Effector memory CD4-positive, alpha-beta T cell (primary cell): ENCODE measurements at places on chromosomes 2 and 18.

DNA sequence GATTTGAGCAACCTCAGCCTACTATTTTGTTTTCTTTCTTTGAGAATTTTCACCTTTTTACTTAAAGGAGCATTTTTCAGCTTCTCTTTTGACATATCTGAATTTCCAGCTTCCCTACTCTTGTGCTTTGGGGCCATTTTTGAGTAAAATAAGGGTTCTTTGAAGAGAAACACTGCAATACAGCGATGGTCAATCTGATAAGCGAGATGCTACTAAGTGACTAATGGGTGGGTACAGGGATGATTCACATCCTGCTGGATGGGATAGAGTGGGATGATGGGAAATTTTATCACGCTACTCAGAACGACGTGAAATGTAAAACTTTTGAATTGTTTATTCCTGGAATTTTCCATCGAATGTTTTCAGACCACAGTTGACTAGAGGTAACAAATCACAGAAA is 211.5 kb downstream of the TMEM247 start:
- no peak for DNase-seq

- DNase-seq, result no peak
Observed at GRCh38 chr2:195252018-195252417, 405.0 kb upstream of the SLC39A10 start.

GRCh38 chr2:11389551-11390398 is 45.3 kb upstream of the ROCK2 start:
- no peak for DNase-seq

- DNase-seq, result no peak
Observed at GRCh38 chr2:60643747-60644146, 90.3 kb upstream of the BCL11A start.

DNA sequence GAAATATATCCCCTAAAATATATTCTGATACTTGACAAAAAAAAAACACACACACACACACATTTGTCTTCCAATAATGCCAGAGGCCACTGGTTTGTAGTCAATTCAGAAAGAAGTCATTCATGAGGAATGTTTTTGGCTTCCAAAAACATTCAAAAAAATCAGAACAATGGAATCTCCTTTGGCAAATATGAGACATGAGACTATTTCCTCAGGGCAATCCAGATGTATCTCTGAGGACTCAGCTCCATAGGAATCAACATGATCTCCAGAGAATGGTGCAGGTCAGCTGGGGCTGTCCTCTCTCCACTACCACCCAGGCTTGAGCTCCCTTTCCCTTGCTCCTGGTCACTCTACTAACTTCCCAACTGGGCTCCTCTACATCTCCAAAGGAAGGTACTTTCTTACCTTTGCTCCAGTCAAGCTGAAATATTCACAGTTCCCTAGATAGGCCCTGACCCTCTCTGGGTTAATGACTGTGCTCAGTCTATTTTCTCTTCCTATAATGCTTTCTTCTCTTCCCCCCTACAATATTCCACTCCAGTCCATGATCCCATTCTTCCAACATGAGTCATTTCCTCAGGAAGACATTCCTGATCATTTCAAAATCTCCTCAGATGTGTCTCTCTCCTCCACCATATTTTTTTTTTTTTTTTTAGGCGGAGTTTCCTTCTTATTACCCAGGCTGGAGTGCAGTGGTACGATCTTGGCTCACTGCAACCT is 145.3 kb downstream of the C1D start:
- DNase-seq, result no peak

- no peak for DNase-seq
Observed at GRCh38 chr2:60834270-60834717, 47.1 kb upstream of the REL start.

DNA sequence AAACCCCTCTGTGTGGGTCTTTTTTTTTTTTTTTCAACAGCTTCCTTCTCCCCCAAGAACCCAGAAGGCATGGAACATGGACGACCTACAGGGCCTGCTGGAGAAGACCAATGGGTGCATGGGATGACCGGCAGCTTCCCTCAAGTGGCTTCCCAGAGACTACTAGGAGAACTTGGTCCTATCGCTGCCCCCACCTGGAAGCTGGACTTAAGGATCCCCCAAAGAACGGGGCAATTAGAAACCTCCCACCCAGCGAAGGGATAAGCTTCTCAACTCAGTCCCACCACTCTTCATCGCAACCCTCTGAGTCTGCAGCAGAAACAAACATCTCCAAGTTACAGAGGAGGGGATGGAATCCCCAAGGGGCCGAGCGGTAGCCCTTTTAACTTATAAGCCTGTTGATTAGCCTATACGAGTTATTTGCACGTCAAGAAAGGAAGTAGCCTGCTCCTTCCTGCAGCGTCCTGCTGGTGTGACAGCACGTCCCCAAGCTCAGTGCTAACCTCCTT is 1.4 kb downstream of the ACTR1B start:
- no peak for DNase-seq

DNA sequence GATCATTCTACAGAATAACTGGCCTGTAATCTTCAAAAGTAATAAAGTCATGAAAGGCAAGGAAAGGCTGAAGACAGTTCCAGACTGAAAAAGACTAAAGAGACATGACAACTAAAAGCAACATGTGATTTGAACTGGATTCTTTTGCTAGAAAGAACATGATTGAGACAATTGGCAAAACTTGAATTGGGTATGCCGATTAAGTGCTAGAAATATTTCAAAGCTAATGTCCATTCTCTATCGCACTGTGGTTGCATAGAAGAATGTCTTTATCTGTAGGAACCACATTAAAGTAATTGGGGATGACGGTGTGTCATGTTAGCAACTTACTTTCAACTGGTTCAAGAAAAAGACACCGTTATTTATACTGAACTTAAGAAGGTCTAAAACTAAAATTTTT is 98.5 kb downstream of the EXOC6B start:
- no peak for DNase-seq

DNA sequence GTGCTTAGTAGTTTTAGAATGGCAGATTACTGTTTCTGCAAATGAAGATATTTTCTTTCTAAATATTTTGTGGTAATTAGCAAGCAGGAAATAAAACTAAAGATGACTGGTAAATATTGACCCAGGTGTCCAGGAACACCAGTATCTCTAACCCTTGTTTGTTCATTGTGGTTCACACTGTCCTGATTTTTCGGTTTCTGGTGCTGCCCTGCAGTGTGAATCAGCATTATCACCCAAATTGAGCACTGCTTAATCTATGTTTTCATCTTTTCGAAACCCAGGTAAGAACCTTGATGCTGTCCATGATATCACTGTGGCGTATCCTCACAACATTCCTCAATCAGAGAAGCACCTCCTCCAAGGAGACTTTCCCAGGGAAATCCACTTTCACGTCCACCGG is 167.4 kb downstream of the CAPN13 start:
- no peak for DNase-seq

- DNase-seq, result no peak
Observed at GRCh38 chr18:76233406-76233805, 261.6 kb downstream of the ZNF516 start.

GRCh38 chr2:53631313-53632125 is 136.1 kb upstream of the CHAC2 start:
- DNase-seq, result no peak

- DNase-seq, result no peak
Observed at GRCh38 chr2:45834372-45834771, 182.9 kb downstream of the PRKCE start.

DNA sequence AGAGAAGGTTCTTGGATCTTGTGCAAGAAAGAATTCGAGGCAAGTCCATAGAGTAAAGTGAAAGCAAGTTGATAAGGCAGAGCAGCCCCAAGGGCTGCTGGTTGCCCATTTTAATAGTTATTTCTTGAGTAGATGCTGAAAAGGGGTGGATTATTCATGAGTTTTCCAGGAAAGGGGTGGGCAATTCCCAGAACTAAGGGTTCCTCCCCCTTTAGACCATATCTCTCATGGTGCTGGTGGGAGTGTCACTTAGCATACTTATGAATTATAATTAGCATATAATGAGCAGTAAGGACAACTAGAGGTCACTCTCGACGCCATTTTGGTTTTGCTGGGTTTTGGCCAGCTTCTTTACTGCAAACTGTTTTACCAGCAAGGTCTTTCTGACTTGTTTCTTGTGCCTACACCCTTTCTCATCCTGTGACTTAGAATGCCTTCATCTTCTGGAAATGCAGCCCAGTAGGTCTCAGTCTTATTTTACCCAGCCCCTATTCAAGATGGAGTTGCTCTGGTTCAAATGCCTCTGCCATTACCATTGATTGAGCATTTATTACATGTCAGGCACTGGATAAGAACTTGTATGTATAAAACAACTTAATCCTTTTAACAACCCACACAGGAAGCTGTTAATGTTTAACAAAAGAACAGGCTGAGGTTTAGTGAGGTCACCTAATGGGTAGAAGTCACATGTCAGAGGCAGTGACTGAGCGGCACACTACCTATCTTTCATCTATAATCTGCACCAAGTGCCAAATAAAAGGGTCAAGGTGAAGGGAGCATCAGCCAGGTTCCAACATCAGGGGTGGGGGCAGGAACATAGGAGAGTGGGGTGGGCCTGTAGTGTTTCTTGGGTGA is 250.9 kb downstream of the ICOS start:
- no peak for DNase-seq

GRCh38 chr2:71282493-71282892 is 49.1 kb upstream of the ZNF638 start:
- no peak for DNase-seq

DNA sequence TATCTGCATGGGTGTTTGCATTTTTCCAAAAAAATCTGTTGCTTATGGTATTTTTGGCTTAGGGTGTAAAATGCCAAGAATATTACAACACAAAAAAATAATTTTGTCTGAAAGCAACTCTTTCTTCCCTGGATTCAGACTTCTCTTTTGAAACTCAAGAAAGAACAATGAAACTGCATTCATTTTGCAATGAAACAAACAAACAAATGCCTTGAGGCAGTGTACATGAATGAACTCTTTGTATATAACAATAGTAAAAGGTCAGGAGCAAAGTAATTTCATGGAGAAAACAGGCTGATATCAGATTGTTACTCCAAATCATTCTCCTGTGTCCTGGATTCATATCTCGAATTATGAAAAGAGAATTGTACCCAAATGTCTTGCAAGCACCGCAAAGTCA is 301.6 kb upstream of the CDH20 start:
- DNase-seq, result no peak

DNA sequence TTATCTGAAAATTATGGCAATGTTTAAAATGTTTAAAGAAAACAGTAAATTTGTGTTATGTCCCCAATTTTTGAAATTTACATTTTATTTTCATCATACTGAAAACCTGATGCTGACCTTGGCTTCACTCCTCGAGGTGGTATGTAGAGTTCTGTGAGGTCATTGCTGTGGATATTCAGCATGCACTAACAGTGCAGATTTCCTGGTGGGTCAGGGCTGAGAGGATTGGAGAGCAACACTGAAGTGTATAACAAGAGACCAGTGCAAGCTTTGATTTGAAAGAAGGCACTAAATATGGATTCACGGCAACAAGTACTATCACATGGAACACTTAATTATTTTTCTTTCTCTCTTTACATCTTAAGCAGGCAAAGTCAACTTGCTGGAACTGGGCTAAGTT is 134.1 kb downstream of the SLC8A1 start:
- DNase-seq, result no peak

DNA sequence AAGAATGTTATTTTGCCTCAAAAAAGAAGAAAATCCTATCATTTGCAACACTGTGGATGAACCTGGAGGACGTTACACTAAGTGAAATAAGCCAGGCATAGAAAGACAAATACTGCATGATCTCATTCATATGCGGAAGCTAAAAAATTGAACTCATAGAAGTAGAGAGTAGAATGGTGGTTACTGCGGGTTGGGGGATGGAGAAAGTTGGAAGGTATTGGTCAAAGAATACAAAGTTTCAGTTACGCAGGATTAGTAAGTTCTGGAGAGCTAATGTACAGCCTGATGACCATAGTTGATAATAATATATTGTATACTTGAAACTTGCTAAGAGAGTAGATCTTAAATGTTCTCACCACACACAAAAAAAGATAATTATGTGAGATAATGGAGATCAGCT is 5.0 kb upstream of the GALNT5 start:
- DNase-seq, result no peak

- no peak for DNase-seq
Observed at GRCh38 chr2:207901829-207902228, 123.5 kb downstream of the PLEKHM3 start.

DNA sequence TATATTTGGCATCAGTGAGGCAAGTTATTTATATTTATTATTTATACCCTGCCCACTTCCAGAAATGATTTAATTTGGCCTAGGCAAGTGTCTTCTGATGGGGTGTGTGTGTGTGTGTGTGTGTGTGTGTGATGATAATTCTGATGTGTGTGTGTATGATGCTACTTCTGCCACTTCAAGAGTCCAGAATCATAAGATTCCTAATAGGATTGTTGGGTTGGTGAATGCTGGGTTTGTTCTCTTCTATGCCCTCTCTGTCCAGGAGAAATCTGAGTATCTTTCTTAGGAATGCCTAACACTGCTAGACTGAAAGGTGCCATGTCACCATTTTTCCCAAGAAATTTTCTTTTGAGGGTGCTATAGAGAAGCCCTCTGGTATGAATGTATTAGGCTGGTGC is 122.5 kb downstream of the SPTBN1 start:
- DNase-seq, result no peak

GRCh38 chr2:135744760-135745314 is 3.2 kb downstream of the UBXN4 start:
- DNase-seq, result no peak

DNA sequence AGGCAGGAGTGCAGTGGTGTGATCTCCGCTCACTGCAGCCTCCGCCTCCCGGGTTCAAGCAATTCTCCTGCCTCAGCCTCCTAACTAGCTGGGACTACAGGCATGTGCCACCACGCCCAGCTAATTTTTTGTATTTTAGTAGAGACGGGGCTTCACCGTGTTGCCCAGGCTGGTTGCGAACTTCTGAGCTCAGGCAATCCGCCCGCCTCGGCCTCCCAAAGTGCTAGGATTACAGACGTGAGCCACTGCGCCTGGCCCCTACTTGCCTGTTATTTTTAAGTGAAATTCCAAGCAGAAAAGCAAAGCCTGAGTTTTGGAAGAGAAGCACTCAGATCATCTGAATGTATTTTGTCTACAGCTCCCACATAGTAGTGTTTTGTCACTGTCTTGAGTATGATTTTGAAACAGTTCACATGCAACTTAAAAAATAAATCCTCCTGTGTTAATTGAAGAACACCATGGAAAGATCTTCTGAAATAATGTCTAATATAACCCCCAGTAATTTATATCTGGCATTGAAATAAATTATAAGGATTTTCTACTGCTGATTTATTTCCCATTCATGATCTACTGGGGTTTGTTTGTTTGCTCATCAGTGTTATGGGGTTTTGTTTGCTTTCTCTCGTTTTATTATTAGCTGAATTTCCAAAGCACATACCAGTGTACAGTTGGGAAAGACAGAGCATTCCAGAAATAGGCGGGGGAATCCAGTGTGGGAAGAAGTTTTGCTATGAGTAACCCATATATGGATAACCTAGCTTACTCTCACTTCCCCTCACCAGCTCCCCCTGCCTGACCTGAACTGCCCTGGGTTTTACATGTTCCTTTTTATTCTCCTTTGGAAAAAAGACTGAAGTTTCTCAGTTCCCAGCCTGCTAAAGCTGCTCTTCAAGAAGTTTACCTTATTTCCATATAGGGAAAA is 80.1 kb upstream of the MAP3K20 start:
- DNase-seq, result no peak

DNA sequence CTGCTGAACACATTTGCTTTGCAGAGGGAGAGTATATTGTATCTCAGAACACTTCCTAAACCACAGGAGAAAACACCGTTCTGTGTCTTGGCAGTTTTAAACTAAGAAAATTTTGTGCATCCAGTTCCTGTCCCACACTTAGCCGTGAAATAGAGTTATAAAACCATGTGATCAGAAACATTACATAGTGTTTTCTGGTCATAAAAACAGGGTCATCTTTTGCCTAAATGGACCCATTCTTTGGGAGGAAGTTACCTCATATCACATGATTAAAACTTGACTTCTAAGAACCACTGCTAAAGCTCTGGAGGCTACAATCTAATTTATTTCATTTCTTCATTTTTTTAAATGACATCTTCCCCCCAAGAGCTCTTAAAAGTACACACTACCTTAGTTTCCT is 138.7 kb downstream of the PAX3 start:
- DNase-seq, result no peak
